ENCODE measurements at places on chromosomes 16 and 17.

- no peak for DNase-seq
These were observed 42.3 kb downstream of the TBX4 start for GRCh38 chr17:61494325-61495160.

- peak; percentile 49 for DNase-seq
These were observed 56.4 kb upstream of the SLC25A19 start for GRCh38 chr17:75345514-75346167.

DNA sequence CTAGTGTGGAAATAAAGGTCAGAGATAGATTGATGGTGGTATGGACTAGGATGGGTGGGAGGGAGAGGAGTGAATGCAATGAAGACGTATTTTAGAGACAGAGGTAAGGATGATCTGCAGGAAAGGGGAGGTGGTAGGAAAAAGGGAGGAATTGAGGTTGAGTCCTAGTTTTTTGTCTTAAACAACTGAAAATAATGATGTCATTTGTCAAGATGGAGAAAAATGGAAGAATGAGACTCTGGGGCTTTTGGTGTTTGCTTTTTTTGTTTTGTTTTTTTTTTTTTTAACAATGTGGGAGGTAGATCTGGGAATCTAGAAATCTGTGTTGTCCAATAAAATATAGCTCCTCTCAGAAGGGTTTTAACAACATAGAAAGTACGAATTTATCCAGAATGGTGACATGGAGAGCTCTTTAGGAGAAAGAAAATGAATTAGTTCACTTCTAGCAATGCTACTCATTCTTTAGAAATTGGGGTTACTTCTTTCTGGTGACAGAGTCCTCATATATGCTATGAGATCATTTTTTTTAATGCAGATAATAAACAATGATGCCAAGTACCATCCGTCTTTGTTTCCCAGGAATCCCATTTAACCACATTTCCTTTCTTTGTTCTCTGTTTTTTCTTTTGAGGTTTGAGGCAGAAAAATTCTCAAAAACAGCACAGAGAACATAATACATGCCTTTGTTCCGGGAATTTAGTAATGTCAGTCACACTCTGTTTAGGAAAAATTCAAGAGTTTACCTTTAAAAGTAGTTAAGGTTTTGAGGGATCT, 225.3 kb upstream of the COX10 start:
- no peak for DNase-seq

DNA sequence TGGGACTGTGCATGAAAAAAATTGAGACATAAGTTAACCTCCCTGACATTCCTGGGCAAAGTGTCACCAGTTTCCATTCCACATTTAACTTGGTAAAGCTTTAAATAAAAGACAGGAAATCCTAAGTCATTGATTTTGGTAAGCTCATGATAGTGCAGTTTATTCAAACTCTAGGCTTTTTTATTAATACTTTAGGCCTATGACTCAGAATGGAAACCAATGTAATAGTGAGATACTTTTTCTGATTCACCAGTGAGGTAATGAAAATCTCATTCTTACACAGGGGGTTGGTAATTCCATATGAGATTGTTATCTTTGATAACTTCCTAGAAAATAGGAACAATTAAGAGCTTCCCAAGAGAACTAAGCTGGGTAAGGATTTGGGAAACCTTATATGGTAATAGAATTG, 91.1 kb downstream of the NLK start:
- no peak for DNase-seq

- DNase-seq, result no peak
These were observed 15.7 kb upstream of the MLKL start for GRCh38 chr16:74716355-74716754.

- DNase-seq, result no peak
These were observed 45.1 kb downstream of the SOCS3 start for GRCh38 chr17:78314683-78315354.

DNA sequence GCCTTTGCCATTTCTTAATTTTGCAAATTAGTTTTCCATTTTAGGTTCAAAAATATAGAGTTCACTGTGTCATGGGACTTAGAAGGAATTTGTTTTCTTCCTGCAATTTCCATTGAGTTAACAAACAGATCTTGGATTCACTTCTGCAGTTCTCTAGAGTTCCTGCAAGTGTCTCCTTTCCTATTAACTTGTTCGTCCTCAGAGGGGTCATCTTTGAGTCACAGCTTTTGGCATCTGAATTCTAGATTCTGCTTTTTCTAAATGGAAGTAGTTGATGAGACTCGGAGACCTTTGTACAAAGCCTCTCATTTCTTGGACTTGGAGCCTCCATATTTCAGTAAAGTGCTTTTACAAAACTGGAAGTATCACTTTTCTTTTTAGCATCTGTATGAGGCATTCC, 323.3 kb downstream of the BCAS3 start:
- no peak for DNase-seq

GRCh38 chr16:75624921-75625334, 1.8 kb upstream of the ADAT1 start:
- no peak for DNase-seq

DNA sequence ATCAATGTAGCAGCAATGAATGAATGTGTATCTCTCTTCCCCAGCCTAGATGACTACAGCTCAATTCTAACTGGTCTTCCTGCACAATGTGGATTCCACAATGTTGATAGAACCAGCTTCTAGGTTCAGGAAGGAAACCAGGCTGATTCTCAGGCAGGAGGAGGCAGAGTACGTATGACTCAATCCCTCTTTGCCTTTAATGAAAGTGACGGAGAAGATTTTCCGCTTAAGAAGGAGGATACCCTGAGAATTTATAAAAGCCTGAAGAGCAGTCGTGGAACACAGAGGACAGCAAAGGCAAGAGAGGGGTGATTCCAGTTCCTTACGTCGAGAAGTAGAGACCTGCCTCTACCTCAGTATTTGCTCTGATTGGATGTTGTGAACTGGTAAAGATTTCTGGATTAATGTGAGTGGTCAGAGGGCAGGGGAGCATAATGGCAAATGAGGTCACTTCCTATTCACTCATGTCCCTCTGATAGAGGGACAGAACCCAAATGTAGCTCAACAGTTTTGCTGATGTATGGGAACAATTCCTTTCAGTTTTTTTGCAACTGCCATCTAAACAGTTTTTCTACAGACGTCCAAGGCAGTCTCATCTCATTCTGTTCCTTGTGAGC, 15.0 kb upstream of the SLC16A11 start:
- DNase-seq, result no peak

GRCh38 chr17:40157973-40158372, 17.6 kb downstream of the CASC3 start:
- DNase-seq, result no peak

DNA sequence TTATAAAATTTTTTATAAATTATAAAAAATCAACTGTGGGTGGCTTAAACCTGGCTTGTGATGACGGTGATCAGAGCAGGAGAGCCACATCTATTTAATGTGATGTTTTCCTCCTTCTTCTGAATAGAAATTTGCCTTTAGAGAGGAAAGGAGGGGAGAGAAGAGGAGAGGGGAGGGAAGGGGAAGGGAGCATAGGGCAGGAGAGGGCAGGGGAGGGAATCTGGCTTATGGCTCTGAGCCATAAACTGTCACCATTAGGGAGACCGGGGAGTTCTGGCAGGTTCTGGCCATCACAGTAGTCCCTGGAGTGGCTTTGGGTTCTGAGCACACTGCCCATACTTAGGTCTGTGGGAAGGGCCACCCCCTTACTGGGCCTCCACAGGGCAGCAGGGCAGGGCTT, 167.8 kb downstream of the ENGASE start:
- DNase-seq, result no peak

DNA sequence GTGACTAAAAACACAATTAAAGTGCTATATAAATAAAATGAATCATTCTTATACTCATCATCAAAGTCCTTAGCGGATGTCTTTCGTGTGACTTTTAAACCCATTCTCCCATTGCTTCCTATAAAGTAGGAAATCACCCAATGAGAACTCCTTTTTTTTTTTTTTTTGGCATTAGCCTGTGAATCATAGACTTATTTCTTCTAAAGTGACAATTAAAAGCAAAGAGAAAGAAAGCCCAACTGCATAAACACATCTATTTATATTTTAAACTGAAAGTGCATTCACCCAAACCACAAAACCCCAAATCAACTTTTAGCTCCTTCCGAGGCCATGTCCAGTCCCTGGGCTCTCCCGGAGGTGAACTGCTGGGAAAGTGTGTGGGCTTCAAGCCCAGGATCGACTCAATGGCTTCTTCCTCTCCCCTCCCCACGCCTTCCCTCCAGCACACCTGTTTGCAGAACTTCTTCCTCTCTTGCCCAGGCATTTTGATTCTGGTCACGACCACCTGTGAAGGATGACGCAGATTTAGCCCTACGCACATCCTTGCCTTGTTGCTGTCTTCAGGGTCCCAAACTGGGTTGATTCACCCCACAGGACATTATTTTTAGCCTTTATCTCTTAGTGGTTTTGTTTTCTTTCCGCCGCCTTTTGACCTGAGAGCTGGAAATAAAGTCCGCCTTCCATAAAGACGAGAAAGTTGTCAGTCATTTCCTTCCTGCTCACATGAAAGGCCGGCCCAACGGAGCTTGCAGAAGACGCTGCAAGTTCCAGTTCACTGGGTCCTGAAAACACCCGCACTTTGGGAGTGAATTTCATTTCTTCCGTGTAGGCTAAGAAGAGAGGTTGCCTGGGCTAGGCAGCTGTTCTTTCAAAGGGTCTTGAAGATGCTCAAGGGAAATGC, 166.8 kb downstream of the MAP2K6 start:
- DNase-seq, result no peak

- DNase-seq, result no peak
These were observed 54.1 kb downstream of the PSMD12 start for GRCh38 chr17:67312265-67312664.

- DNase-seq, result no peak
These were observed 233.5 kb upstream of the RPL38 start for GRCh38 chr17:73969956-73970355.

GRCh38 chr16:56547120-56547948, 17.5 kb upstream of the MT4 start:
- DNase-seq, result peak; percentile 5

DNA sequence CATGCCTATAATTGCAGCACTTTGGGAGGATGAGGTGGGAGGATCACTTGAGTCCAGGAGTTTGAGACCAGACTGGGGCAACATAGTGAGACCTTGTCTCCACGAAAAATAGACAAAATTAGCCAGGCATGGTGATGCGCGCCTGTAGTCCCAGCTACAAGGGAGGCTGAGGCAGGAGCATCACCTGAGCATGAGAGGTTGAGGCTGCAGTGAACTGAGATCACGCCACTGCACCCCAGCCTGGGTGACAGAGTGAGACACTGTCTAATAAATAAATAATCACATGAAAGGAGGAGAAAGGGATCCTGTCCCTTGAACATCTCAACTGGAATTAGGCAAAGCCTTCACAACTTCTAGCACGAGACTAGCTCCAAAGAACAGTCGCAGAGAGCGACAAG, 53.2 kb downstream of the TEKT5 start:
- no peak for DNase-seq

DNA sequence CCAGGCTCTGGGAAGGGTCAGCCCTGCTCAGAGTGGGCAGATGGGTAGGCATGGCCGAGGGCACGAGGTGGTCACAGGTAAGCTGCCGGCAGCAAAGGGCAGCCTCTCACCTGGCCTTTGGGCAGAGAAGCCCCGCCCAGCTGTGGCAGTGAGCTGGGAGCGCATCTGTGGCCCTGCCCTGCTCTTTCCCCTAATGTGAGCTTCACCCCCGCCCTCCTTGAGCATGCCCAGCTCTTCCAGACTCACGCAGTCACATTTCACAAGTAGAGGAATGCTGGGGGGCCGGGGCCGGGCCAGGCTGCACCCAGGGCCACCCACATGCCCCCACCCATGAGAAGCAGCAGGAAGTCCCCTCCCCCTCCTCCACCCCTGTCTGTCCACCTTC, 40.7 kb upstream of the SLC38A10 start:
- no peak for DNase-seq

DNA sequence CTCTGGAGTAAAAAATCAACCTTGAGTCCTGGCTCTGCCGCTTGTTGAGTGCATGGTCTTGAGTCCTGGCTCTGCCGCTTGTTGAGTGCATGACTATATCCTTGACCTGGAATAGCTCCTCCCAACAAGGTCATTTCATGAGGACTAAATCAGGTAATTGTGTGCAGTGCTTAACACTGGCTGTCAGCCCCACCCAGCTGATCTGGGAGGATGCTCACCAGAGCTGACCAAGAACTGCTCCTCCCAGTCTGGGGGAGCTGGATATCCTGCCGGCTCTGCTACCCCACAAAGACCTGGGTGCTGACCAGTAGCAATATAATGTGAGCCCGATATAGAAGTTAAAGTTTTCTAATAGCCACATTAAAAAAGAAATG, 20.7 kb upstream of the LGALS9 start:
- DNase-seq, result no peak

DNA sequence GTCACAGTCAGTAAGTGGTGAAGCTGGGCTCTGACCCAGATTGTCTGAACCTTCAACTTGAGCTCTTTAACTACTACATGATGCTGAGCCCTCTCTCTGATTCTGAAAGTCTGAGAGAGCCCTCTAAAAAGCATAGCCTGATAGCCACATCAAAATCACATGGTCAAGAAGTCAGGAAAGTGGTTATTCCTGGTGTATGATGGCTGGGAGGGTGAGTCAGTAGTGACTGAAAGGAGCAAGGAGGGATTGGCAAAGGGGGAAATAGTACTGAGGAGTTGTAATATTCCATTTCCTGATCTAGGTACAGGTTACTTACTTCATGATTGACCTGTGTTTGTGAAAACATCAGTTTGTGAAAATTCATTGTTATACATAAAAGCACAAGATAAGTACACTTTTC, 89.1 kb downstream of the SSH2 start:
- DNase-seq, result no peak

GRCh38 chr16:47431960-47432359, 28.9 kb downstream of the ITFG1 start:
- DNase-seq, result no peak

- DNase-seq, result no peak
These were observed 25.8 kb downstream of the HLF start for GRCh38 chr17:55290492-55291113.

GRCh38 chr16:13999895-14000425, 71.2 kb upstream of the MRTFB start:
- no peak for DNase-seq

- DNase-seq, result no peak
These were observed 53.1 kb downstream of the SCNN1B start for GRCh38 chr16:23355106-23355670.

GRCh38 chr16:4342866-4343744, 8.0 kb downstream of the PAM16 start:
- DNase-seq, result no peak

GRCh38 chr16:35795361-35796029, 2336.1 kb downstream of the TP53TG3F start:
- DNase-seq, result no peak

DNA sequence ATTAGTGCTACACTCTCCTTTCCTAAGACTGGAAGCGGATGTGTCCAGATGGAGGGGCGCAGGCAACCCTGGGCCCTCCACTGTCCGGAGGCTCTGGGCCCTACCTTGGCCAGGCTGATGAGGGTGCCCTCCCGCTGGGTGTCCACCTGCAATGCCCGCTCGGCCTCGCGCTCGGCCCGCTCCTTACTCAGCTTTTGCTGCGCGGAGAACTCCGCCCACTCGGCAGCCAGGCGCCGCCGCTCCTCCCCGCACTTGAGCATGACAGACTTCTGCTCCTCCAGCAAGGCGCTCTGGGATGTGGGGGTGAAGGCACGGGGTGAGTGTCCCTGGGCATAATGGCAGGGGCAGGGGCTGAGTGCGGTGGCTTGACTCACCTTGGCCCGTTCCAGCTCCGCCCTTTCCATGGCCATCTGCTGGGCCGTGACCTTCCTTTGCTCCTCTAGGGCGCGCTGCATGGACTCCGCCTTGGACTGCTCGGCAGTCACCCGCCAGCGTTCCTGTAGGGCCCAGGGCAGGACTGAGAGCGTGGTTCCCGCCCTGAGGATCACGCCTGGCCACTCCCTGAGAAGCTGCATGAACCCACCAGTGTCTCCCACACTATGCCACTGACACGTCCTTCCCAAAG, 10.1 kb upstream of the MRPL38 start:
- no peak for DNase-seq

GRCh38 chr17:81967533-81968395, 6.8 kb upstream of the NOTUM start:
- peak; percentile 91 for DNase-seq

Data from CD4-positive, alpha-beta T cell treated with Interleukin-6 at 100 ng/mL for 8 hours (primary cell).